ENCODE measurements at places on chromosomes 5 and 9.
A peak's percentile ranks its signal among the peaks of the same experiment; 100 is the strongest.

GRCh38 chr5:43854697-43855292 lies 251.8 kb downstream of the NNT start:
- DNase-seq = no peak

- no peak for DNase-seq
Measured at GRCh38 chr5:23528677-23529076, 21.3 kb downstream of the PRDM9 start.

DNA sequence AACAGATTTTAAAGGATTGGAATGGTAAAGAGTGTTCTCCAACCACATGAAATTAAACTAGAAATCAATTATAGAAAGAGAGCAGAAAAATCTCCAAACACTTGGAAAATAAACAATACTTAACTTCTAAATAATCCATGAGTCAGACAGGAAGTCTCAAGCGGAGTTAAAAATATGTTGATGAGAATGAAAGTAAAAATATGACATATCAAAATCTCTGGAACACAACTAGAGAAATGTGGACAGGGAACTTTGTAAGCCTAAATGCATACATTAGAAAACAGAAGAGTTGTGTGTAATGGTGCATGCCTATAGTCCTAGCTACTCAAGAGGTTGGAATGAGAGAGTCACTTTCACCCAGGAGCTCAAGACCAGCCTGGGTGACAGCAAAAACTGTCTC lies 47.9 kb upstream of the ZNF618 start:
- DNase-seq = no peak

DNA sequence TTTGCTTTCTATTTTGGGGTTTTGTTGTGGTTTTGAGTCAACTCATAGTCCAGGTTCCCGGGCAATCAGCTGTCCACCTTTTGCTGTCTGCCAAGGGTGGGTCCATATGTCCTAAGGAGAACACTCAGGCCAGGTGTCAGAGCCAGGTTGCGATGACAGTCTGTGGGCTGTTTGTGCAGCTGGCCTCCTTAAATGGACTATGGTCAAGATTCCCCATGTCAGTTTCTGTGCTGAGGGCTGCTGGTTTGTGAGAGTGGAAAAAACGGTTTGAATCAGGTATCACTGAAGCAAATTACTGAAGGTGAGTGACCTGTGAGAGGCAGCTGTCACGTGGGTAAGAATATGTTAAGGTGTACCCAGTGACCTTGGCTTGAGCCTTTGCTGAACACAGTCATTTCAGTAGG lies 33.0 kb downstream of the SNX30 start:
- no peak for DNase-seq

- no peak for DNase-seq
Measured at GRCh38 chr5:58849921-58850667, 267.2 kb downstream of the RAB3C start.

- no peak for DNase-seq
Measured at GRCh38 chr9:125691869-125692268, 15.1 kb downstream of the MAPKAP1 start.

GRCh38 chr5:66538531-66538930 lies 57.7 kb upstream of the MAST4 start:
- no peak for DNase-seq

- DNase-seq = peak; percentile 74
Measured at GRCh38 chr5:147483961-147484707, 25.7 kb downstream of the DPYSL3 start.

GRCh38 chr9:125649315-125649714 lies 57.7 kb downstream of the MAPKAP1 start:
- DNase-seq = peak; percentile 77

- DNase-seq = no peak
Measured at GRCh38 chr5:170154297-170154696, 48.6 kb downstream of the FOXI1 start.

GRCh38 chr9:108099854-108100253 lies 610.3 kb upstream of the KLF4 start:
- DNase-seq = no peak

GRCh38 chr5:168978015-168978414 lies 322.9 kb downstream of the SLIT3 start:
- DNase-seq = no peak

DNA sequence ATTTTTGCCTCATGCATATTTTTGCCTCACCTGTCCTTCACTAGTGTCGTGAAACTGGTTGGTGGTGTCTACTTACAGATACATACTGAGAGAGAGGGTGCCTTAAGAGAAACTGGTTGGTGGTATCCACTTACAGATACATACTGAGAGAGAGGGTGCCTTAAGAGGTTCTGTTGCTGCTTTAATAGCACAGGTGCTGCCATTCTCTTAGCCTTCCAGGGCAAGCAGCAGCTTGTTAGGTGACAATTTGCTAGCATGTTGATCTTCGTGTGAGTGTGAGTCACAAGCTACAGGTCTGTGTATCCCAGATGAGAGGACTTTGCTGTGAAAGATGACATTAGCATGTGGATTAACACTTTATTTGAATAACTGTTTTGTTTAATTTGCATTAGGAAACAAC lies 1.4 kb downstream of the PTTG1 start:
- no peak for DNase-seq

GRCh38 chr9:134048582-134048968 lies 19.3 kb downstream of the BRD3 start:
- DNase-seq = no peak

- DNase-seq = no peak
Measured at GRCh38 chr5:84057211-84057610, 327.5 kb downstream of the EDIL3 start.

- DNase-seq = no peak
Measured at GRCh38 chr5:36397901-36398536, 96.3 kb upstream of the RANBP3L start.
